ENCODE measurements at places on chromosomes 2 and 18.

GRCh38 chr2:212943351-212943750 lies 208.1 kb downstream of the IKZF2 start:
- no peak for DNase-seq

DNA sequence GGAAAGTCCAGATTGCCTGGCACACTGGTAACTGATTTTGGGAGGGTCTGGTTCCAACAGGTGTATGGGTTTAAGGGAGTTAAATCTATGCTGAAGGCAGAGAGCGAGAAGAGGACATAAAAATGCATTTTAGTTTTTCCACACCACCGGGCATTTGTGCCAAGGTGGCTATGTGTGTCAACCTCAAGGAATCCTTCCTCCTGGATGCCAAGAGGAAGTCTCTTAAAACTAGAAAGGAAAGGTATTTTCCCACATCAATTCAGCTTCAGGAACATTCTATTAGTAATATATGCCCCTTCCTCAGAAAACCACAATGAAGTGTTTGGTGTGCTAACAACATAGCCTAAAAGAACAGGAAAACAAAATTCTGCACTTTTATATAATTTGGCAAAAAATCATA lies 5.4 kb upstream of the GAREM1 start:
- DNase-seq: no peak

- DNase-seq: no peak
Observed at GRCh38 chr2:40559175-40559574, 107.3 kb upstream of the SLC8A1 start.

DNA sequence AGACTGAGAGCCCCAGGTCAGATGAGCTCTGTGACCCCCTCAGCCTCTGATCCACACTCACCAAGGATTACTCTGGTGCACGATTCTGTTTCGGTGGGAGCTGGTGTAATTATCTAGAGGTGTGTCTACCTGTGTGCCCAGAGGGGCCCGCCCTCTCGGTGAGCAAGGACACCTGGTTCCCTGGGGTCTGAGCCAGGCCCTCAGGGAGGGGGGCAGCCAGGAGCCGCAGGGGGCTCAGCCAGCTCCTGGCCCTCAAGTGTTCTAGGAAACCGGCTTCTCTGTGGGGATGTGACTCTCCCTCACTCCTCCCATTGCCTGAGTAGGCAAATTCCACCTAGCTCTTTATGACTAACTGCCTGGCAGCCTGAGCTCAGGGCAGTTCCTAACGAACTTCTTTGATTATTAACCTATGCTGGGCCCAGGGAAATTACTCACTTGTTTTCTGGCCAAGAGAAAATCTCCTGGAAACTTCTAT lies 17.4 kb downstream of the AGAP1 start:
- DNase-seq: no peak

DNA sequence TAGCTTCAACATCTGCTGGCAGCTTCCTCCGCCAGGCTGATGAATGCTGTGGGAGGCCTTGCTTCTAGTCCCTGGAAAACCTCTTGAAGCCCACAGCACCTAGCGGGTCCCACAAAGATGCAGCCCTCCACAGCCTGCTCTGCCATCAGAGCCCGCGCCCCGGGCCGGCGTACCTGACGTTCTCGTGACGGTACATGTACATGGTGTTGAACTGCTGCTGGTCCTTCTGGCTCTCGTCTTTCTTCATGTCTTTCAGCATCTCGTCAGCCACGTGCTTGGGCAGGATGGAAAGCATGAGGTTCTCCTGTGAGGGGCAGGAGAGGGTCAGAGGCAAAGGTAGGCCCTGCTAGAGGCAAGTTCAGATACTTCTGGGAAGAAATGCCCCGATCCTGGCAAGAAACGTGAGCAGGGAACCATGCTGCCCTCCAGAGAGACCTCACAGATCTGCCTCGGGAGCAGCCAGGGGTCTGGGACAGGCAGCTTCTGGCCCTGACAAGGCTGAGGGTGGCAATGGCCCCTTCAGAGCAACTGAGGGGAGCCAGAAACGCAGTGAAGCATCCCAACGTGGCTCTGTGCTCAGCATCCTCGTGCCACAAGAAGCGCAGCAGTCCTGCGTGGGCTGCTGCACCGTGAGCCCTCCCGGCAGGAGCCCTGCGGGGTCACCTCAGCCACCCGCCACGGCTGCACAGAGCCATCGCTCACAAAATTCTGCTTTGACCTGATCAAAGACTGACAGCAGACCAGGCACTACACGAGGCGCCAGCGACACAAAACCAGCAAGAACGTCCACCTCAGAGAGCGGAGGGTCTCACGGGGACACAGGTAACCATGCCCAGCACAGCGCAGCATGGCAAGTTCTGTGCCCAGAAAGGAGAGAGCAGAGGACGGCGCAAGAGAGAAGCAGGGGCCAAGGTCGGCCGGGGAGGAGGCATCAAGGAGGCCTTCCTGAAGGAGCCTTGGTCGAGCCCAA lies 49.1 kb downstream of the CENPO start:
- no peak for DNase-seq

GRCh38 chr2:172929644-172930043 lies 146.0 kb upstream of the MAP3K20 start:
- DNase-seq: no peak

GRCh38 chr2:134681201-134681600 lies 37.6 kb downstream of the TMEM163 start:
- no peak for DNase-seq

DNA sequence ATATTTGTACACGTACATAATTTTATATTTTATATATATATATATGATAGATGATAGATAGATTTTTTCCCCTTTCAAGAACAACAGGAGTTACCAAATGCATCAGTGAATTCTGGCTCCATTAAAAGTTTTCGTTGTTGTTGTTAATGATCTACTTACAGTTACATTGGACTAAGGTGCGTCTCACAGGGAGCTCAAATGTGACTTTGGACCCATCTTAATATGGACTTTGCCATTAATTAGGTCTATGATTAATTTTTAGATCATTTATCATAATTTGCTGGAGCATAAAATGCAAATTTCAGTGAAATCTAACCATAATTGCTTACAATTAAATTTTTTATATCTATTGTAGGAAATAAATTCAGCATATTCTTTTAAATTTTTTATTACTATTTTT lies 261.6 kb downstream of the NRXN1 start:
- DNase-seq: no peak

DNA sequence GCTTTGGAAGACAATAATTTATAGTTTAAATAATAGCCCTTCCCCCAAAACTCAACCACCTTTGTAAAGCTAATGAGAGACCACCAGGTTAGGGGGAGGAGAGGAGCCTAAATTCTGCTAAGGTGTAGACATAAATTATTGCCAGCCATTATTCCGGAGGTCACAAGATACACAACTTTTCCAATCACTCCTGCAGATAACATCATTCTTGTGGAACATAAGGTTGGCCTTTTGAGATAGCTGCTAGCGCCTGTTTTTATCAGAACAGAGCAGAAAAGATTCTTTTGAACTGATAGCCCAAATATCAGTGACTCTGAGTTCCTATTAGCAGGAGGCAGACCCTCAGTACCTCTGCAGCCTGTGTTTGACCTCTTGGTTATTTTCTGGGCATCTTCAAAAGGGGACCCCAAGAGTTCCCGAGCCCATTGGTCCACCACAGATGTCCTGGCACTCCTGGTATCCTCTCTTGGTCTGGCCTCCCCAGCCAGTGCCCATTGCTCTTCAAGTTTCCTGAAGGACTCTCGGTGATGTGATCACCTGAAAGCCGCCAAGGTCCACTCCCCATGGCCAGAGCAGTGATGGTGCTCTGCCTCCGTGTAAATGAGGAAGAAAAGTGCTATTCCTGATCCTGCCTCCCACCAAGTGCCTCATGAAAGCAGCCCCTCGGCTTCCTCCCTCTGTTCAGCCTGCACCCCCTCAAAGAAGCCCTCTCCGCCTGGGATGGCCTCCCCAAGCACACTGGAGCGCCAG lies 38.5 kb upstream of the LAPTM4A start:
- no peak for DNase-seq

- no peak for DNase-seq
Observed at GRCh38 chr18:50776383-50776782, 43.4 kb downstream of the MRO start.

GRCh38 chr2:147844697-147845410 lies at the start of gene ACVR2A:
ACVR2A (plus strand) TSS chr2:147845029; CDS start chr2:147845153, 124 bp downstream.
- DNase-seq: no peak

DNA sequence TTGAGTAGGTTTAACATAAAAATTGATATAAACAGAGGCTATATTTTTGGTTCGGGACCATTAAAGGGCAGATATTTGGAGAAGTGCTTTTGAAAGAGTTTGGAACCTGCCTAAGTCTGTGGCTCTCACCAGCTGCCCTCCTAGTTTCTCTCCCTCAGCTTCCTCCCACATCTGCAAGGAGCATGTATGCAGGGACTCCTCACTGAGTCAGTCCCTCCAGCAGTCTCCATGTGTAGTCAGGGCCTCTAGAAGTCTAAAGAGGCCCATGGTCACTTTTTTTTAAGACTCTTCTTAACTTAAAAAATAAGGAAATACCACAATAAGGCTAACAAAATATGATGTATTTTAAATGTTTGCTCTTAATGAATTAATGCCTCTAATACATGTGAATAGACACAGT lies 220.0 kb upstream of the TANK start:
- DNase-seq: no peak

GRCh38 chr2:191258996-191259395 lies 13.8 kb downstream of the MYO1B start:
- DNase-seq: no peak

GRCh38 chr2:161230959-161231358 lies 70.7 kb downstream of the TANK start:
- DNase-seq: no peak

GRCh38 chr2:106921451-106921850 lies 35.5 kb upstream of the ST6GAL2 start:
- no peak for DNase-seq

DNA sequence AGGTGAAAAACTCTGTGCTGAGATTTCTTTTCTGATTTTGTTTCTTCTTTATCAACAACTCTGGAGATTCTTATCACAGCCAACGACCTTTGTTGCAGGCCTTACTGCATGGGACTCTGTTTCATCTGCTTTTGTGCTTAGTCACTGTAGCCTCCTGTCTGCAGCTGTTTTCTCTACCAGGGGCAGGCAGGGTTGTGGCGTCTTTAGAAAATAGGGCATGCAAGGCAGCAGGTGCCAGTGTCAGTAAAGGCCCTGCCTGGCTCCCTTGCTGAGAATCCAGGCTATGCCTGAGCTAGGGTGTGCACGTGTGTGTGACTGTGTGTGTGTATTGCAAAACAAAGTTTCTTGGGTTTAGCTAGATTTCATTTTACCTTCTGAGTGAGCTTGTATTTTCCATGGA lies 14.6 kb upstream of the SLC9A2 start:
- DNase-seq: no peak

GRCh38 chr2:10613263-10613662 lies 76.5 kb downstream of the NOL10 start:
- no peak for DNase-seq

- no peak for DNase-seq
Observed at GRCh38 chr2:204581946-204582345, 36.7 kb downstream of the PARD3B start.

GRCh38 chr2:86566158-86566820 lies 3.0 kb upstream of the CHMP3 start:
- no peak for DNase-seq

GRCh38 chr2:108570416-108570815 lies 36.1 kb downstream of the LIMS1 start:
- DNase-seq: no peak

GRCh38 chr18:2441544-2441943 lies 129.8 kb downstream of the METTL4 start:
- DNase-seq: no peak

Measured in activated CD8-positive, alpha-beta memory T cell treated with anti-CD3 and anti-CD28 coated beads for 1 hour (primary cell).